ENCODE measurements at places on chromosomes 7 and 10. TPM values are rescaled to one million over a fixed set of nuclear protein-coding genes. Genes with fewer than 3 reads are reported as not detected.

DNA sequence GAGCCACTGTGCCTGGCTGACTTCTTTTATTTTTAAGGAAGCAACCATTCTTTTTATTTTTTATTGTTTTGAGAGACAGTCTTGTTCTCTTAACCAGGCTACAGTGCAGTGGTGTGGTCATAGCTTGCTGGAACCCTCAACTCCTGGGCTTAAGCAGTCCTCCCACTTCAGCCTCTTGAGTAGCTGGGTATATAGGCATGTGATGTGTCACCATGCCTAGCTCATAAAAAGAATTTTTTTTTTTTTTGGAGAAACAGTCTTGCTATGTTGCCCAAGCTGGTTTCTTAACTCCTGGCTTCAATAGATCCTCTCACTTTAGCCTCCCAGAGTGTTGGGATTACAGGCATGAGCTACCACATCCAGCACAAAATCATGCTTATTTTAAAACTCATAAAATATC lies 5.8 kb downstream of the MCU start:
- no peak for DNase-seq

DNA sequence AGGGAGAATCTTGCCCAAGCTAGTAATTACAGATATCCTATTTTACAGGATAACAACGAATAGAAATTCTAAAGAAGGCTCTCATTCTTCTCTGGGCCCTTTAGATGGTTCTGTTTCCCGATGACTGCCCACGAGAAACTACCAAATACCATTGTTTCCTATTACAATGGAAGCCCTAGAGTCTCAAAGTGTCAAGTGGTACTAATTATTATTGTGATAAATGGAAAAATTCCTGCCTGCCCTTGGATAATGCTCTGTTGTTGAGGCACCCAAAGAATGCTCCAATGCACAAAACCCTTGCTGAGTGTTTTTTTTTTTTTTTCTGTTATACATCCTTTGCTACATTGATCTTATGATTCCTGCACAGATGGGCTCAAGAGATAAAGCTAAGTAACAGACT lies 504.5 kb downstream of the XPNPEP1 start:
- DNase-seq: no peak

DNA sequence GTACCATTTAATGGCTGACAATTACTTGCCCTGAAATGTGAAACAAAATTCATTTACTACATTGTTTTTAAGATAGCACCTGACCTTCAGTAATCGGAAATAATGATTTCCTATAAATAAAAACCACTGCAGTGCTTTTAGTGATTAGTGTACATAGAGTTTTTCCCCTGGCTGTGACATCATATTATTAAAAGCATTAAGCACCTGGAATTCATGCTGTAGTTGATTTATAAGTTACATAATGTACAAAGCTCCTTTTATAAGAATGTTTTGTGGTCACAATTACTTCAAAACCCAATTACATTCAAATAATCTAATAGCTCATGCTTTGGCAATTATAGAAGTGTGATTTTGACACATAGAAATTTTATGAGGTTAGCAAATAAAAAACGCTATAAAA lies 44.3 kb upstream of the EIF4H start:
- DNase-seq: no peak

- no peak for DNase-seq
These were observed 17.8 kb downstream of the CDHR3 start for GRCh38 chr7:105980645-105981396.

DNA sequence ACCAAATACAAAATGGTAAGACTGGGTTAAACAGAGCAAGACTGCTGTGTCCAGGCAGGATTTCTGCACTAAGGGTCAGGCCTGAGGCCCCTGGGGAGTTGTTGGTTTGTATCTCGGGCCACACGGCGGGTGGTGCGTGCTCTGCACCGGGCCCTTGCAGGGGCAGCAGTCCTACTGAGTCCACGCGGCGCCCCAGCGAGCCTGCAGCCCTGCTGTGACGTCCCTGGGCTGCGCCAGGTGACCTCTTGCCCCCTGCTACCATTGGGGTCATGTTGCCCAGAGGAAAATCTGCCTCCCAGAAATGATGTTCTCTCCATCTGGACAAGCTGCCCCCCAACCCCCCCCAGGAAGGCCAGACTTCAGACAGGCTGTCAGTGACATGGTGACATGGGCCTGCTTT lies 281.5 kb downstream of the CELF2 start:
- no peak for DNase-seq

- DNase-seq: no peak
These were observed 124.1 kb downstream of the ZNF365 start for GRCh38 chr10:62498271-62498670.

GRCh38 chr7:22275661-22276060 lies 81.3 kb downstream of the RAPGEF5 start:
- DNase-seq: no peak

DNA sequence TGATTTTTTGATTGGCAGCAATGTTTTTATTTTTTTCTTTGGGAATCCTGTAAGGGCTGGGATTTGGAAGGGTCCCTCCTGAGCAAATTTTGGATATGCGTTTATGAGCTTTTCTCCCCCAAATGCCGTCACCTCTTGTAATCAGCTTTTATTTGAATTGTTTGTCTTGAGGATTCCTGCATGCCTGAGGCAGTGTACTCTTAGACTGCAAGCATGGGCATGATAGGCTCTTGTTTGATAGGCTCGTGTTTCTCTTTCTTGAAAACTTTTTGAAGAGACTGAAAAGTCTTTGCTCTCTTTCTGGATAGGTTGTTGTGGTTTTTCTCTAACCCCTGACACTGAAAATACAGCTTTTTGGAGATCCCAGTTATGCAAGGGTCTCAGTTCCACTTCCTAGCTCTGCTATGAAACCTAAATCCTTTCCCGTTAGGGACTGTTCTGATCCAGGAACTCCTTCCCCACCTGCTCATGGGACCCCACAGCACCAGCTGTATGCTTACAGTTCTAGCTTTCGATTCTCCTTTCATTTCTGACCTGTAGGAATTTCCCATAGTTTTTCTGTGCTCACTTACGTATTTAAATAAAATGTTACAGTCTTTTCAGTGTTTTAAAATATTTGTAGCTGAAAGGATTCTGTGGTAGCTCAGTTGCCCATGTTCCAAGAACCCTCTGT lies 17.2 kb downstream of the TSPAN13 start:
- DNase-seq: no peak

GRCh38 chr7:117143066-117143465 lies 179.8 kb downstream of the WNT2 start:
- DNase-seq: no peak

DNA sequence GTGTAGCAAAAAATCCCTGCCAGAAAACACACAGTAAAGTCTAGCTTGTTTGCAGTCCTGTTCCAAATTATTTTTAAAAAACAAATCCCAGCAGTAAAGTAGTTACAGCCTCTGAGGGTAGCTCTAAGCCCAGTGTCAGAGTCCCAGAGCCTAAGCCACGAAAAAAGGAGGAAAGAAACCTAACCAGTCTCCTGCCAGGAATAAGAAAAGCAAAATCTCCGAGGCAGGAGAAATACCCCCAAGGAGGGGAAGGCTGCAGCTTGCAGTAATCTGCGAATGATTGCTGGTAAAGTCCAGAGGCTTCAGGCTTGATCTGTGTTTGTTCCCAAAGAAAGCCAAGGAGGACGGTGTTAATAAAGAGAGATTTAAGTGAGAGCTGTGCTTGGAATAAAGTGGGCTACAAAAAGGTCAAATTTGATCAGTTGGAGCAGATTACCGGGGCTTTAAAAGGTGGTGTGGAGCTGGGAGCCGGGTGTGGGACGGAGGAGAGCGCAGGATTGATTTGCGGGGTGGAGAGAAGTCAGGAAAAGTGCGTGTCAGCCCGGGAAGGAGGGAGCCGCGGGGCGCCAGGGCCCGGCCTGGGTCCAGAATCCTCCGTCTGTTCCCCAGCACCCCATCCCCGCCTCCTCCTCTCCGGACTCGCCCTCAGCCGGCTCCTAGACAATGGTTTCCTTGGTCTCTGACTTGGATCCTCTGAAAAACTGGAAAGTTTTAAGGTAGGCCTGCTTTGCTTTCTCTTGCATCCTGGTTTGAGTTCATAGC lies 219.4 kb upstream of the CELF2 start:
- DNase-seq: peak; percentile 60

FAM131B gene
- polyA plus RNA-seq: 2.0 TPM

IGFBP3 gene
- polyA plus RNA-seq: 53.0 TPM

FAM25A gene
- not detected for polyA plus RNA-seq

CCL24 gene
- polyA plus RNA-seq: not detected

FEZF1 gene
- polyA plus RNA-seq: not detected

TMEM139 gene
- 8.1 TPM for polyA plus RNA-seq

OR2A2 gene
- polyA plus RNA-seq: not detected

FBXO24 gene
- polyA plus RNA-seq: 4.4 TPM

TSC22D4 gene
- polyA plus RNA-seq: 47.0 TPM
